ENCODE measurements at places on chromosomes 3 and 15.

DNA sequence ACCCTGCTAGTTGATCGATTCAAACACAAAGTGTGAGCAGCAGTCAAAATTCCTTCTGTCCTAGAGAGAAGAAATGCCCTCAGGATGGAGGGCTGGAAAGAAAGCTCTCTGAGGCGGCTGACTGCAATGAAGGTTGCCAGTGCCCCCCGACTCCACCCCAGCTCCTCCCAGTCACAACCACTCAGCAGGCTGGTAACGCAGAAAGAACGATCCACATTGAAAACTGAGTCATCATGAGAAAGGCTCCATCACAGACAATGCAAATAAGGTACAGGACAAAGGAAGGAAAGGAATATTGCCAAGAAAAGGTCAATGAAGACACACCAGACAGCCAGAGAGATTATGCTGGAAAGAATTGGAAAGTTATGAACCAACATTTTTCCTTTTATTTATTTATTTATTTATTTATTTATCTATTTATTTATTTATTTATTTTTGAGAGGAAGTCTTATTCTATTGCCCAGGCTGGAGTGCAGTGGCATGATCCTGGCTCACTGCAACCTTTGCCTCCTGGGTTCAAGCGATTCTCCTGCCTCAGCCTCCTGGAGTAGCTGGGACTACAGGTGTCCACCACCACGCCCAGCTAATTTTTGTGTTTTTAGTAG lies 17.4 kb upstream of the VGLL4 start:
- no peak for DNase-seq

DNA sequence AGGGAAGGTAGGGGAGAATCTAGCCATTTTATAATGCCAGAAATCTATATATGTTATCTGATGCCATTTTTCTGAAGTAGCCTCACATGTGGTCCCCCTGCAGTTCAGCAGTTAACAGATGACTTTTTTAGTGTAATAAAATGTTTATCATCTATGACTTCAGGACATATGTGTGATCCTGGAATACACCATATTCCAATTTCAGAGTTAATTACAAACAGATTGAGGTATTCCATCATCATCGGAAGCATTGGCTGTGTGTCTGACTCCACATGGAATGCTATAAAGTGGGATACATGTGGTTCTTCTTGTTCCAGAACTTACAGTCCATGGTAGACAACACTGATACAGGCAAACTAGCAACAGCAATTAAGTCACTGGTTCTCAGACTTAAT lies 45.9 kb upstream of the LIMD1 start:
- no peak for DNase-seq

DNA sequence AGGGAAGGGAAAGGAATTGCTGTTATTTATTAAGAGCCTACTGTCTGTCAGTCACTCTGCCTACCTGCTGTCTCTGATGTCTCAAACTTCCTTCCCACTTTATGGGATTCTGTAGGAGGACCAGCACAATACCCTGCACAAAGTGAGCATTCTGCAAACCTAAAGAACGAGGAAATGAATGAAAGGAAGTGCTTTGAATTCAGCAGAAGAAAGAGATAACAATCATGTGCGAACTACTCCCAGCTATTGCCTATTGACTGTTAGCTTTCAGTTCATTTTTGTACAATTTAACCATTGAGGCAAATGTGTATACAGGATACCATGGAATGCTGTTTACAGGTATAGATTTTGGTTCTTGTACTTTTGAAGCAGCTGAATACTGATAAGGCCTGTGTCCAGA lies 66.8 kb downstream of the CMSS1 start:
- no peak for DNase-seq

DNA sequence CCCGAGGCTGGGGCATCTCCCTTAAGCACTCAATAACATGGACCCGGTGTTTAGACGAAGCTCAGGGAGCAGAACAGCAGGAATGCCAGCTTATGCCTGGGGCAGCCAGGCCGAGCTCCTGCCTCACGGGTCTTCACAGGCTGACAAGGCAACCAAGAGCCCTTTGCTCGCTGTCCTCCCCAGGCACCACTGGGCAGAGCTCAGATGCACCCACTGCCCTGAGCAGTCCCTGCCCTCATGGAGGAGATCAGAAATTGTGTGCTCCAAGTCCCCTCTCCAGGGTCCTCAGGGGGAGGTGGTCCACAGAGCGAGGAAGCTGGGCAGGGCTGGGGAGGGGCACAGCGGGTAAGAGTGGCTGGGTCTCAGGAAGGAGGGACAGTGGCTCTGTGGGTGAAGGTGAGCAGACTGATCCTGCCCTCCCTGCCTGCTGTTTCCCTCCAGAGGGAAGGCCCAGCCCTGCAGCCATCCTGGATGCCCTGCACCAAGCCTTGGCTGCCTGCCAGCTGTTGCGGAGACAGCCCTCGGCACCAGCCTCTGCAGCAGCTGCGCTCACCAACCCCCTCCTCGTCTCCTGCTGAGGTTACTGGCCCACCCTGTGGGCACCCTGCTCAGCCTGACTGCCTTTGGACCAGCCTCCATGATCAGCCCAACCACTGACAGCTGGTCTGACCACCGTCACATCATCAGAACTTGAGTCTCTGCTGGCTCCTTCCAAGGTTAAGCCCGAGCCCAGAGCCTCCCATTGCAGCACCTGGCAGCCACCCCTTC lies 21.1 kb upstream of the GP9 start:
- DNase-seq = no peak

DNA sequence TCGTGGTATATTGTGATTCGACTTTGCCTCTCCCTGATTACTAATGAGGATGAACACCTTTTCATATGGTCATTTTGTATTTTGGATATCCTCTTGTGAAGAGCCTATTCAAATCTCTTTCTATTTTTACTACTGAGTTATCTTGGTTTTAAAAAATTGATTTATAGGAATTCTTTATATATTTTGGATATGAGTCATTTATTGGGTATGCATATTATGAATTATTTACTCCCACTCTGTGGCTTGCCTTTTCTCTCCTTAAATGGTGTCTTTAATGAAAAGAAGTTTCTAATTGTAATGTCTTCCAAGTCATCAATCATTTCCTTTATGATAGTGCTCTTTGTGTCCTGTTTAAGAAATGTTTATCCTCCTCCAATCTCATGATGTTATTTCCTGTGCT lies 191.5 kb upstream of the DPH6 start:
- DNase-seq = no peak

DNA sequence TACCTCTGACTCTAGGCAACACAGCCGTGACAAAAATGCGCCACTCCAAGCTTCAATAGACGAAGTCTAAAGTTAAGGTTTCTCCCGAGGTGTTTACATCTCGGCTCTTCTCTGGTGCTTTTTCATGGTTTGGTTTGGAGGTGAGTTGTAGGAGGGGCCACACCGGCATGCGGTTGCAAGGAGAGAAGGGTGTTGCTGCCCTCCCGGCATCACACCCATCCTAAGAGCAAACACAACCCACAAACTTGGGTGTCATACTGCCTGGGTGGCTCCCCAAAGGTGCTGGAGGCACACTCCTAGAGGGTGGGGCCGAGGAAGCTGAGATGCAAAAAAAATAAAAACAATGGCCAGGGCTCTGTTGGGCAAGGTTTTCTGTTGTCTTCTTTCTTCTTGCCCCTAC lies 225.2 kb upstream of the ICE2 start:
- peak; percentile 44 for DNase-seq

DNA sequence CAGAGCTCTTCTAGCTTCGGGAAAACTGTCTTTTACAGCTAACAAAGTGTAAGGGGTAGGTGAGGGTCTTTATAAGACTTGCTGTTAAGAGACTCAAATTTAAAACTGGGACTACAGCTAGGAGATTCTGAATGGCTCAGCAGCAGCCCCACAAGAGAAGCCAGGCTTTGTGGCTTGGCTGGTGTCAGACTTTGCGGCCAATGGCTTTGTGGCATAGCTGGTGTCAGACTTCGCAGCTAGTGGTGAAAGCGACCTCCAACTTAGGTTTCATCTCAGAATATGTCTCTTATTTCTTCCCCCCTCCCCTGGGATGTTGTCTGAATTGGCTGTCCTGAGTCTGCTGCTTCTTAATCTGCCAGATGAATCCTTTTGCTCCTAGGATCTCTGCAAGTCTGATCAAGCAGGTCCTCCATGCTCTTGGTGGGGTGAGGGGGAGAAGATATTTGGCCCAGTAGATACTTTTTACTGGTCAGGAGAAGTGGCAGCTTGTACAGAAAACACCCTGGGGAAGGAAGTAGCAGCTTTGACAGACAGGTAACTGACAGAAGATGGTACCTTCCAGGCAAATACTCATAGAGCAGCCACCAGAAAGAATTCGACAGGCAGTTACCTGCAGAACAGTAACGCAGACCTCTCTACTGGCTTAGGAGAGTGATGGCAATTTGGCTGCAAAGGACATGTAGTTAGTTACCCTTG lies 8.4 kb downstream of the BOC start:
- no peak for DNase-seq

DNA sequence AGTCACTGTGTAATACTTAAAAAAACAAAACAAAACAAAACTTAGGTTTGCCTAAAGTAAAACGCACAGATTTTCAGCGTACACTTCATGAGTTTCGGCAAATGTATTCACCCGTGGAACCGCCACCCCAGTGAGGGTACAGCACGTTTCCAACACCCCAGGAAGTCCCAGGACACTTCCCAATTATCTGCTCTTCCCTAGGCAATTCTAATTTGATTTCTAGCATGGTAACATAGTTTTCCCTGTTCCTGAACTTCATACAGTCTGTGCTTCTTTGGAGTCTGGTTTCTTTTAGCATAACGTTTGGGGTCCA lies 497 bp upstream of the CLASP2 start:
- no peak for DNase-seq

DNA sequence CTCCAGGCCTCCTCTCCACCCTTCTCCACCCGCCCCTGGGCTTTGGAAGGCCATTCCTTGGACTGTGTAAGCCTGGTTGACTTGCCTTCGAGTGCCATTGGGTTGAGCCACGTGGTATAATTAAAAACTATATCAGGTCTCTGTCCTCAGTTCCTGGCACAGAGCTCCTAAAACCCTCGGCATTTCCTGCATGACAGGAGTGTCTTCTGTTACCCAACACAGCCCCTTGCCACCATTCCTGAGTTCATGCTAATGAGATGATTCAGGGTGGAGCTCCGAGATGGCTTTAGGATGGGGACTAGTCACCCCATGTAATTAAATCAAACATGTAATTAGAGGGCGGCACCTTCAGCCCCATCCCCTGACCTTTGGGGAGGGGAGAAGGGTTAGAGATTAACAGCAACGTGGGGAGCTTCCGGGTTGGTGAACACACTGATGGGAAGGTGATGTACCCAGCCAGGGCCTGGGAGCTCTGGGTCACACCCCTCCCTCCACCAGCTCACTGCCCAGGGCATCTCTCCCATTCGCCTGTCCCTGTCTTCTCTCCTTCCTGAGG lies 256.4 kb downstream of the FAM43A start:
- no peak for DNase-seq

- no peak for DNase-seq
Measured at GRCh38 chr3:45001738-45002137, 24.4 kb upstream of the CLEC3B start.

DNA sequence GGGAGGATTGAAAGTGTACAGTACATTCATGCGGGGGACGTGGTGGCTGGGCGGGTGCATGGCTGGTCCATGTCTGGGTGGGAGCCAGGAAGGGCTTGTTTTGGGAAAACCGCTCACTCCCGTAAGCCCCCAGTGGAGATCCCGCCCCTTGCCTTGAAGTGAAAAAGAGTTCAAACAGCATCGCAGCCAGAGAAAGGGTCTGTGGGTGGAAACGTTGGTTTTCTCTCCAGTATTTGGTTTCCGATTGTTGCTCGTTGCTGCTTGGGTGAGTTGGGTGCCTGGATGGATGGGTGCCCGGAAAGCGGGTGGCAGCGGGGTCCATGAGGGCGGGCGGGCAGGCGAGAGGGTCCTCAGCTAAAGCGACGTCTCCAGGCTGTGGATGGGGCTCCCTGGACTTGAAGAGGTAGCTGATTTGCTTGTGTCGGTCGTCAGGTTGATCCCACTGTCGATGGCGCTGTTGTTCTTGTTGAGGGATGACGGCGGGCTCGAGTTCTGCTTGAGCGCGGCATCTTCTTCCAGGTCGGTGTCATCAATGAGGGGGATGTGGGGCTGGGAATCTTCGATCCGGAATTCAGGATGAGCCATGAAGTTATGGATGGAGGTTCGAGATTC lies 7.7 kb upstream of the SEC13 start:
- DNase-seq = no peak

GRCh38 chr3:133574260-133574881 lies 885 bp downstream of the CDV3 start:
- peak; percentile 80 for DNase-seq

DNA sequence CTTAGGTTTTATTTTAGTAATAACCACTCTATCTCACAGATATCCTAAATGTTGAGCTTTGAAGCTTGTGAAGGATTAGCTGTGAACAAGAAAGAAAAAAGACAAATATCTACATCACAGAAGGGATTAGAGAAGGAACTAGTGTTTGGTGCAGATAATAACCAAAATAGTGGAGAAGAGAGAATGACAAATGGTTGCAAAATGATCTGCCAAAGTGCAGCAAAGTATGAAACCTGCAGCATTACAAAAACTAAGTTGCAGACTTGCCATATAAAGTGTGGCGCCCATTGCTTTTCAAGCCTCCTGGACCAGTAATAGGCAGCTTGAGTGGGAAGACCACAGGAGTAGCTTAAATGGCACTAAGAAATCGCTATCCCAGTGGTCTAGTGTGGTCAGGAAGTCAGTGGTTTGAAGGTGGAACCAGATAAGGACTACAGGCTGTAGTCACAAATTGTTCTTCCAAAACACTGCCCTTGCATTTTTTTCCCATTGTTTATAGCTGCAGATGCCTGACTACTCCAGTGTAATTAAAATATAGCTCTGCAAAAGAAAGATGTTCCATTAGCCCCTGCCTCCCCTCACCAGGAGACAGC lies 20.7 kb downstream of the TPM1 start:
- DNase-seq = no peak

DNA sequence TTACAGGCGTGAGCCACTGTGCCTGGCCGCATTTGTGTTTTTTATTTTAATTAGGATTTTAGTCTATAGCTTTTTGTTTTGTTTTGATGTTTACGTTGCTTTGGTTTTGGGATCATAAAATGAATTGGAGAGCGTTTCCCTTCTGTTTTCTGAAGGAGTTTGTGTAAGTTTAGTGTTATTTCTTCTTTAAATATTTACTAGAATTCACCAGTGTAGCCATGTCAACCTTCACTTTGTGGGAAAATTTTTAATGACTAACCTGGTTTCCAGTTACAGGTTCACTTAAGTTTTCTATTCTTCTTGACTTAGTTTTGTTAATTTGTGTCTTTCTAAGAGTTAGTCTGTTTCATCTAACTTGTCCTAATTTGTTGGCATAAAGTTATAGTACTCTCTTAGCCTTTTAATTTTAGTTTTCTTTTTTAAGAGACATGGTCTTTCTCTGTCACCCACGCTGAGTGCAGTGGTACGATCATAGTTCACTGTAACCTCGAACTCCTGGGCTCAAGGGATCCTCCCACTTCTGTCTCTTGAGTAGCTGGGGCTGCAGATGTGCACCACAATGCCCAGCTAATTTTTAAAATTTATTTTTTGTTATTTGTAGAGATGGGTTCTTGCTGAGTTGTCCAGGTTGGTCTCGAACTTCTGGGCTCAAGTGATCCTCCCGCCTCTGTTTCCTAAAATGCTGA lies 61.0 kb downstream of the CHD2 start:
- no peak for DNase-seq
